ENCODE measurements at places on chromosomes 6 and 20.

GRCh38 chr20:47055699-47056369, 161.2 kb downstream of the EYA2 start:
- no peak for DNase-seq

DNA sequence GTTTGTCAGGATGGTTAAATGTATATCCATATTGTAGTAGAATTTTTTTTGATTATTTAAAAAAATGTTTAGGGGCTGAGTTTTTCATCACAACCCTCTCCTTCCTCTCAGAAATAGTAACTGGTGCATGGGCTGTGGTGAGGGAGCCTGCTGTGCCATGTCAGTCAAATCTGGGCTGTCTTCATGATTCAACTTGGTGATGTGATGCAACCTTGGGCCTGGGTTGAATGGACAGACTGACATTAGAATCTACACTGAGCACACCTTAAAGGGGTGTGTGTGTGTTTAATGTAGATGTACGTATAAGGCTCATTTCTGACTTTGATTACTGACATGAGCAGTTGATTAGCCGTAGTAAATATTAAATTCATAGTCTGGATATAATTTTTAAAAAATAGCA, 3.7 kb downstream of the TJAP1 start:
- DNase-seq = no peak

GRCh38 chr6:89500611-89501010, 67.7 kb downstream of the ANKRD6 start:
- no peak for DNase-seq

- no peak for DNase-seq
Measured at GRCh38 chr20:47196091-47197081, 160.1 kb downstream of the ZMYND8 start.

DNA sequence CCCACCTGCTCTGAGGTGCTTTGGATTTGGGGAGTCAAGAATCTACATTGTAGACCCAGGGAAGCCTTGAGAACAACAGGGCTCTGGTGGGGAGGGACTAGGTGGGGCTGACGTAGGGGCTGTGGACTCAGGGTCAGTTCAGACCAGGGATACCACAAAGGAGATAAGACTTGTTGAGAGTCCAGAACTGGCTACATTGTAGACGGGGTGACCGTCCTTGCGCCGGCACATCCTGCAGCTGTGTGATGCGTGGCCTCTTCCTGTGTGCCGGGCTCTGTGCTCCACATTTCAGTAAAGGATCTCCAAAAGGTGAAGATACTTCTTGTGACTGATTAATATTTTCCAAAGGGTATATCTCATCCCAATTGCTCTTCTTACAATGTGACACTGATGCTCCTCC, 9.8 kb upstream of the TLDC2 start:
- DNase-seq = no peak

DNA sequence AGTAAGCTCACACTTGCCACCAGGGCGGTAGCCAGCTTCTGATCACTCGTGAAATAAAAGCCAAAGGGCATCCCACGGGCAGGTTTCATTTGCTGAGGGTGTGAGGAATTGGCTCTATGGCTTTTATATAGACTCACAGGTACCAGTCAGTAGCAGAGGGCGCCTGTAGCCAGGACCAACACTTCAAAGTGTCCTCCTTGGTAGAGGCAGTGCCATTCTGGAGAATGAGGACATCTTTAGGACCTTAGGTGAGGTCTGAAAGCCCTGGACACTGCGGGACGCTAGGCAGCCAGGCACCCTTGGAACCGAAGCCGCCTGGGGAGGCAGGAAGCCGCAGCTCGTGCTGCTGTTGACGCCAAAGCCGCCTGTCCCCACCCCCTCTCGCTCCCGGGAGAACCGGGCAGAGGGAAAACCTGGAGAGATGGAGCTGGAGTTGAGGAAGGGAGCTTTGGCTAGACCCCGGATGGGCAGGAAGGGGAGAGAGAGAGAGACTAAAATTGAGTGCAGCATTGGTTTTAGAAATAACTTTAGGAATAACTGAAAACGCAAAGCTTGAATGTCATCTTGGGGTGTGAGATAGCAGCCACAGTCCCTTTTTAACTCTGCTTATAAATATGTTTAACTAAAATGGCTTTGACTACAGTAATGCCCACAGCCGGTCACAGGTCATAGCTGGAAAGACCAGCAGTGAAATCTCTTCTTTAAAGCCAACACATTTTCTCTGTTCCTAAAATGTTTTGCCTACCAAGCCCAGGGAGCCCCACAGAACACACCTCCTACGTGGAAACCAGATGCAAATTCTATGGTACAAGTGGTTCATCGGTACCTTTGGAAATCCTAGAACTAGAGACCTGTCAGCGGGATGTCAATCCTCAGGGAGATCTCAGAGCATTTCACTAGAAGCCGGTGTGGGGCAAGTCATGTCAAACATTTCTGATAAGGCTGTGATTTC, 128.5 kb upstream of the CDYL start:
- no peak for DNase-seq
